Central memory CD8-positive, alpha-beta T cell (primary cell): ENCODE measurements at places on chromosomes 11 and 22.

DNA sequence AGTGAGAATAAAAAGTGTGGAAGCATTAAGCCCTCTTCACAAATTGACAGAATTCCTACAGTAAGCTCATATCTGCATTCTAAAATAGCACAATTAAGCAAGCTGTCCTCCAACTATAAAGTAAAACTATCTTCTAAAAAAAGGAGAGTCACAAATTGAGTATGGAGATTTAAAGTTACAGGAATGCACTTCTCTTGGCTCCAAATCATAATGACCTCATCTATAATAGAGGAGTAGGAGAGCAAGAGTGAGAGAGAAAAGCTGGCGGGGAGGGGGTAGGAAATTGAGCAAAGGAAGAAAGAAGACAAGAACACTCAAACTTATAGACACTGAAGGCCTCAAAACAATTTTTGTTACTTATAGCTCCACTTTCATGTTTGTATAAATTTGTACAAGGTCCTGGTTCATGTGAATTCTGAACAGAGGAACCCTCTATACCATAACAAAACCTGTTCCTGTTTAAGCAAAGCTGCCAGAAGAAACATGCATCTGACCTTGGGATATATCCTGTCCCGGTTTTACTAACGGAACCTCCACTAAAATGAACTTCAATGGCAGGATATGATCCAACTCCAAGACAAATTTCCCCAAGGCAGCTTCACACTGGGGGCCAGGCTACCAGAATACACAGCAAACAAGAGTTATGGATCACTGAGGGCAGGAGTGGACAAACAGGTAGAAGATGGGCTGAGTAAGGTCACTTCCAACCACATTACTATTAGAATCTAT, 37.2 kb downstream of the SLC35F2 start:
- DNase-seq = no peak

GRCh38 chr11:59501931-59502330, 1.4 kb upstream of the OR4D11 start:
- DNase-seq = no peak

- DNase-seq = peak; percentile 24
These were observed 215.0 kb upstream of the CTSC start for GRCh38 chr11:88552379-88553062.

DNA sequence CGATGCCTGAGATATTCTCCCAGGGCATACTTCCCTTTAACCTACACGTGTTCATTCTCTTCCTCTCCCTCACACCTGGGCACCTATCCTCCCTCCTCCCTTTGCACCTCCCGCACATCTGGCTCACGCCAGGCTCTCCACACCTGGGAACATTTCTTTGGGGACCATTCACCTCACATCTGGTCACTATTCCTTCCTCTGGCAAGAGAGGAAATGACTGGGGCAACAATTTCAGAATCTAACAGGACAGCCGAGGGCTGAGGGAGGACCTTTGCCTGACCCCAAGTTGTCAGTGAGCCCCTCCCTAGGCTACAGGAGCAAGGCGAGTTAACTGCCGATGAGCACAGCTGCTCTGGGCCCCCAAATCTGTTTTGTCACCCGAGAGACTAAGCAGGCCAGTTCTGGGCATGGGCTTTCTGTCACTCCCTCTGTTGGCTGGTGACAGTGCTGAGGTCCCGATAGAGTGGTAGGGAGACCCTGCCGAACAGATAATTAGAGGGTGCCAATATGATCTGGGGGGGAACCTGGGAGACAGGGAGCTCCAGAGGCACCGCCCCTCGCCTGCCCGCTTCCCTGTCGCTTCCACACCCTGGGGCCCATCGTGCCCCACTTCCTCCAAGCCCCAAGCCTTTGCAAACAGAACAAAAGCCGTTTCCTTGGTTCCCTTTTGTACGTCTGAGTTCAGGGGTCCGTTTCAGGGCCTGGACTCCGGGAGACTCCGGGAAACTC, 45.6 kb downstream of the EIF3F start:
- DNase-seq = no peak

GRCh38 chr11:109096266-109096665, 325.7 kb upstream of the C11orf87 start:
- no peak for DNase-seq

GRCh38 chr22:45548247-45548840, 45.7 kb downstream of the FBLN1 start:
- no peak for DNase-seq

DNA sequence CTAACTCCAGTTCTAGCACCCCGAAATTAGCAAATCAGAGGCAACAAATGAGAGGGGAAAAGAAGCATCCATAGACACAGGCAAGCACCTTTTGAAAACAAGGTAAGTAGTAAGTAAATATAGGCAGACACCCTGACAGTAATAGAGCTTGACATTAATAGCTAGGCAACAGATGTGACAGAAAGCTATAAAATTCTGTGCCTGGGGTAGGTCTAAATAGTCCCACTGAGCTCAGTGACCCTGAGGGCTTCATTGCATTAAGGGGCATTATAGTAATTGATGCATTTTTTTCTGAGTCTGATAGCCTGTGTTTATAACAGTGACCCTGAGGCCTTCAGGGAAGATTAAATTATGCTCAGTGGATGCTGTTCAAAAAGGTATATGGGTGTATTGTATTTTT, 197.1 kb downstream of the HIPK3 start:
- DNase-seq = no peak

DNA sequence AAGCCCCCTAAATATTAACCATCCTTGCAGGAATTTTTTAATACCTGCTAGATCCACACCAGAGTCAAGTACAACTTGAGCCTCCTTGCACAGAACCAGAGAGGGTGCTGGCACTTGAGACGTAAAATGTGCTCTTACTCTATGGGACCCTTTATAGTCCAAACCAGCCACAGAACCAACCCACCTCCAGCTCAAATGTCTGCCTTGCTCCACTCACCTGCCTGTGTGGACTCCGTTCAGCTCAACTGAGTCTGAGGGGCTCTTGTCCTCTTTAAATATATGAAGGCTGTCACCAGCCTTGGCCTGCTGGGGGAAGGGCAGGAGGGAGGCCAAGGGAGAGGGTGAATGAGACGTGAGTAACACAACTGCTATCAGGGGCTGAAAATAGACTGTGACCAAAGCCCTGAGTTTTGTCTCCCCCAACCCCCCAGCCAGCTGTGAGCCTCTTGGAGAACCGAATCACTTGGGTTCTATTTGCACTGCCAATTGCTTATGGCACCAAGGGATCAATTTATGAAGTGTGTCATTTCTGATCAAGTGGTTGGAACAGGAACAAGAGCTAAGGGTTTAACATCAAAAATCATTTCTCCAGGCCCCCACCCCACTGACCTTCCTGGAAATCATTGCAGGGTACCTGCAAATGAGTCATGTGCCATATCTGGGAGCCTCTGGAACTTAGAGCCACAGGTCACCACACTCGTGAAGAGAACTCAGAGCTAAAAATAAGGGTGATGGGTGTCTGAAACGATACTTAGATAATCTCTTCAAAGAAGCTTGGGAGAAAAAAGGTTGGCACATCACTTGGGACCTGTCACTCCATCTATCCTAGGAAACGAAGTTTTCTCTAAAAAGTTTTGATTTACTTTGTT, at the start of gene CSRP3:
Gene CSRP3 (minus strand): TSS at position 247 of the 869 bp plus-strand sequence. CDS start 9,535 bp downstream, outside the sequence.
- DNase-seq = no peak

GRCh38 chr22:49954991-49955580, 5.5 kb upstream of the PIM3 start:
- no peak for DNase-seq

- DNase-seq = no peak
These were observed 9.7 kb upstream of the PAFAH1B2 start for GRCh38 chr11:117134431-117134830.

DNA sequence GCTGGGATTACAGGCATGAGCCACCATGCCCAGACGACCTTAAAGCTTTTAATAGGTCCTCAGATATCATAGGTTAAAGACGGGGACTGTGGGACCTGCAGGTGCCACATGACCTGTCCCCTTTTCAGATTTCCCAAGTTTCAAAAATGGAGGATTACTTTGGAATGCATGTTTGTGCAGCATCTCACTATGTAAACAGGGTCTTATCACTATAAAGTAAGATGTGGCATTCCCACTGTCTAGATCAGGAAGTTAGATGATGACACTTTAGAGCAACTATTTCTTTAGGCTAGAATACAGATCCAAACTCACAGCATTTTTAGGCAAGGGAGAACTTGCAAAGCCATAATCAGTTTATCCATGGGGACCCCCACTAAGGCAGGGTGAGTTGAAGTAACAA, 92.8 kb downstream of the USP35 start:
- no peak for DNase-seq

- no peak for DNase-seq
These were observed 11.4 kb downstream of the PAX6 start for GRCh38 chr11:31799435-31800397.

DNA sequence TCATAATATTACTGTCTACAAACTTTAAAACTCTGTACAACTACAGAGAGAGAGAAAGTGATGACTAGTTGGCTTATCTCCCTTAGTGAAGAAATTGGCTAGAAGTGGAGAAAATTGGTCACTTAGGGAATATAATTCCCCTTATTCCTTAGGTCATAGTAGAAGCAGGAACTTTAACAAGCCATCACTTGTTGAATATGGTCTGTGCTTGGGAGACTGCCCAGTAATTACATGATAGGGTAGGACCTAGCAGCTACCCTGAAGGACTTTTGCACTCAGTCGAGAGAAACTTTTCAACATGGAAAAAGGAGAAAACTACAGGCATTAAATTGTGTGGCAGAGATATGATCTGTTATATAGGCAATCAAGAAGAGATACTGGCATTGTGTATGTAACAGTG, 576.5 kb upstream of the CCDC90B start:
- no peak for DNase-seq

GRCh38 chr22:44760476-44760875, 8.1 kb downstream of the ARHGAP8 start:
- no peak for DNase-seq

GRCh38 chr11:95989076-95989605, 65.2 kb upstream of the MTMR2 start:
- DNase-seq = no peak

DNA sequence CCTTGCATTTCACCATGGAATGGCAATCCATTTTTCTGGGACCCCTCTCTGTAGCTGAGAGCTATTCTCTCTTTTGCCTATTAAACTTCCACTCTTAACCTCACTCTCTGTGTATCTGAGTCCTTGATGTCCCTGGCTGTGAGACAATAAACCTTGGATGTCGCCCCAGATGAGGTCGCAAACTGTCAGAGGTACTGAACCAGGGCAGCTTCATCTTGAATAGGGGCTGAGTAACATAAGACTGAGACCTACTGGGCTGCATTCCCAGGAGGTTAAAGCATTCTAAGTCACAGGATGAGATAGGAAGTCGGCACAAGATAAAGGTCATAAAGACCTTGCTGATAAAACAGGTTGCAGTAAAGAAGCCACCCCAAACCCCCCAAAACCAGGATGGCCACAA, 68.0 kb downstream of the RSF1 start:
- no peak for DNase-seq

- DNase-seq = no peak
These were observed 45.1 kb downstream of the C11orf96 start for GRCh38 chr11:43987384-43988039.

- no peak for DNase-seq
These were observed 39.2 kb downstream of the HEPHL1 start for GRCh38 chr11:94060401-94060800.

- no peak for DNase-seq
These were observed 58.1 kb downstream of the GGTLC2 start for GRCh38 chr22:22702237-22703202.

- DNase-seq = peak; percentile 40
These were observed 11.8 kb downstream of the DGCR8 start for GRCh38 chr22:20091690-20092476.
